ENCODE measurements at places on chromosomes 2 and 18. TPM values are rescaled to one million over a fixed set of nuclear protein-coding genes. Genes with fewer than 3 reads are reported as not detected.

The MC4R gene
- not detected for total RNA-seq

The BCL2 gene
- total RNA-seq, result 0.73 TPM

The APCDD1 gene
- total RNA-seq, result not detected

The SEPTIN10 gene
- total RNA-seq, result 54.9 TPM

The GAL3ST2 gene
- 0.36 TPM for total RNA-seq

The CNDP1 gene
- not detected for total RNA-seq

The CAVIN2 gene
- 13.1 TPM for total RNA-seq

The KIF5C gene
- total RNA-seq, result 0.42 TPM

The INHBB gene
- 17.6 TPM for total RNA-seq

Data from A549 treated with RU486 at 1 μM for 4 hours (cell line).